ENCODE measurements at places on chromosomes 16 and 17.

DNA sequence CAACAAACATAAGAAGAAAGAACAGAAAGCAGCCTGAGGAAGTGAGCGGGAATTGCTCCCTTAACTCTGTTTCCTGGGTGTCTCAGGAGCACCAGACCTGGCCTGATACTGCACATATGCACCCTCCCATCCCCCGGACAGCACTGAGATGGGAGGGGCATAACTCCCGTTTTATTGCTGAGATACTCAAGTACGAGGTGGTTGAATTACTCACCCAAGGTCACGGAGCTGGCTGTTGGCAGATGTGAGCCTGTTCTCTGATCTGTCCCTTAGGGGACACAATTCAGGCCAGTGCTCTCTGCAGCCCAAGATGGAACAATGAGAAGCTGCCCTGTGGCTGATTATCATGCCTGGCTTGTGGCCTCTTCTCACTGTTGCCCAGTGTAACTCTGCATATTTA is 9.1 kb upstream of the MED9 start:
- DNase-seq = no peak

DNA sequence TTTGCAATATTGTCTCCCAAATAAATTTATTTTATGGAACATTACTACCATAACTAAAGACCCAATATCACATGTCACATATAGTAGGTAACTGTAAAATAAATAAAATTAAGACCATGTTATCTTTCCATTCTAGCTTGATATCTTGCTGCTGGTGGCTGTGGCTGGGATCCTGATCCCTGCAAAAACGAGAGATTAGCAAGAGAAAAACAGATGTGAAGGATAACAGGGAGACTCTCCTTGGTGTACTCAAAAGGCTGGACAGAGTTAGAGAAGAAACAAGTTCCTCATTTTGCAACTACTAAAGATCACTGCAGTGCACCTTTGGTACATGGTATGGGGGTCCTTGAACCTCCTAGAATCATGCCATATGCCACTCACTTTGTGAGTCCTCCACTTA is 49.7 kb downstream of the ARHGAP27 start:
- no peak for DNase-seq

GRCh38 chr17:32912218-32912897 is 15.6 kb upstream of the TMEM98 start:
- no peak for DNase-seq

GRCh38 chr17:511833-512251 is 159.2 kb upstream of the RPH3AL start:
- DNase-seq = no peak

- no peak for DNase-seq
Measured at GRCh38 chr16:54928016-54928356, 2.7 kb upstream of the IRX5 start.

- no peak for DNase-seq
Measured at GRCh38 chr17:39702901-39703893, 3.3 kb downstream of the ERBB2 start.

DNA sequence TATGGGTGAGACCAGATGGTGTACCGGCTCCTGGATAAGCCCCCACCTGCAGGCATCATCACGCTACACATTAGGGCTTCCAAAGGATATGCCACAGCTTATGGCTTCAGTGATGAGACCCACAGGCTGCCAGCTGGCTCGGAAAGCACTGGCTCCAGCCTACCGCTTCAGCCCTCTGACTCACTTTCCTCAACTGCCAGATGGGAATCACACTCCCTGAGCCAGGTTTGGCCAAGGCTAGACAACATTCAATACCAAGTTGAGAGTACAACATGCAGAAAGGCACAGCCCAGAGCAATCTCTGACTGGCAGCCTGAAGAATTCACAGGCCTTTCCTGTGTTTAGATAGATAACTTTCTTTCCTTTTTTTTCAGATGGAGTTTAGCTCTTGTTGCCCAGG is 10.3 kb downstream of the CENPV start:
- no peak for DNase-seq

All from CD4-positive, alpha-beta T cell treated with Interleukin-4 for 4 hours (primary cell).